ENCODE measurements at places on chromosomes 2 and 18.

GRCh38 chr2:99421469-99421868 is 68.3 kb downstream of the REV1 start:
- no peak for DNase-seq

DNA sequence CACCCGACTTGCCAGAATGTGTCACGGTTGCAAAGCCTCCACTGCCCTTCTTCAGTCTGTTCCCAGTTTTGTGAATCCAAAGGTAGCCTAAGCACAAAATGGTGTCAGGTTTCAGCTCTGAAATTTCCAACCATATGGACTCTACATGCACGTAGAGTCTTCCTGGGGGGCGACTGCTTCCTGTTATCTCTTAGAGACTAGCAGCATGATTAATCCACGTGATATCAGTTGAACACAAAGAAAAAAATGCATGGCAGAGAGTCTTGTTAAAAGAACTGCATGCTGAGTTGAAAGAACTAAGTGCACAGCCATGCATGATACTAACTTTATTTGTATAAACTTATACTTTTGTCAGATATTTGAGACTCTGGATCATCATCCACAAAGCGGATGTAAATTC is 404.4 kb downstream of the SOCS6 start:
- no peak for DNase-seq

- no peak for DNase-seq
Measured at GRCh38 chr2:6986912-6987361, 69.7 kb downstream of the RNF144A start.

DNA sequence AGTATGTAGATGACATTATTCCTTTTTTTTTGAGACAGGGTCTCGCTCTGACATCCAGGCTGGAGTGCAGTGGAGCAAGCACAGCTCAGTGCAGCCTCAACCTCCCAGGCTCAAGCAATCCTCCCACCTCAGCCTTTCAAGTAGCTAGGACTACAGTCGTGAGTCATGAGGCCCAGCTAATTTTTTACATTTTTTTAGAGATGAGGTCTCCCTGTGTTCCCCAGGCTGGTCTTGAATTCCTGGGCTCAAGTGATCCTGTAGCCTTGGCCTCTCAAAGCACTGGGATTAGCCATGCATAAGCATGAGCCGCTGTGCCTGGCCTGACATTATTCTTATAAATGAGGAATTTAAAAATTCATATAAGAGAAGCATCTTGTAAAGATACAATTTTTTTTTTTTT is 86.9 kb downstream of the FAM117B start:
- peak; percentile 43 for DNase-seq

DNA sequence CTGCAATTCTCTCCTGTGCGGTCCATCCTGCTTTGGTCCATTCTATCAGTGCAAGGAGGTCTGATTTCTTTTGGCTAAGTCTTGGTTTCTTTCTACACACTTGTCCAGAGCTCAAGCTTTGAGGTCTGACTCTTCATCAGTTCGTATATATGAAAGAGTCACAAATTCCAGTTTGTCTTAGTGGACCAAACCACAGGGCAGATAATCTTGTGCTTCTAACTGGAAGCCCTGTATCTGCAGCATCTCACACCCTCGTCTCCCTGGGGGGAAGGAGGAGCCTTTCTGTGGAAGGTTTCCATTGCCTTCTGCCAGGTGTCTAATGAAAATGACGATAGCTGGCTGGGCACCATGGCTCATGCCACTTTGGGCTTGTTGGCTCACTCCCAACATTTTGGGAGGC is 148.5 kb downstream of the SPP2 start:
- no peak for DNase-seq

GRCh38 chr2:46610021-46610420 is 130.7 kb downstream of the TMEM247 start:
- no peak for DNase-seq

DNA sequence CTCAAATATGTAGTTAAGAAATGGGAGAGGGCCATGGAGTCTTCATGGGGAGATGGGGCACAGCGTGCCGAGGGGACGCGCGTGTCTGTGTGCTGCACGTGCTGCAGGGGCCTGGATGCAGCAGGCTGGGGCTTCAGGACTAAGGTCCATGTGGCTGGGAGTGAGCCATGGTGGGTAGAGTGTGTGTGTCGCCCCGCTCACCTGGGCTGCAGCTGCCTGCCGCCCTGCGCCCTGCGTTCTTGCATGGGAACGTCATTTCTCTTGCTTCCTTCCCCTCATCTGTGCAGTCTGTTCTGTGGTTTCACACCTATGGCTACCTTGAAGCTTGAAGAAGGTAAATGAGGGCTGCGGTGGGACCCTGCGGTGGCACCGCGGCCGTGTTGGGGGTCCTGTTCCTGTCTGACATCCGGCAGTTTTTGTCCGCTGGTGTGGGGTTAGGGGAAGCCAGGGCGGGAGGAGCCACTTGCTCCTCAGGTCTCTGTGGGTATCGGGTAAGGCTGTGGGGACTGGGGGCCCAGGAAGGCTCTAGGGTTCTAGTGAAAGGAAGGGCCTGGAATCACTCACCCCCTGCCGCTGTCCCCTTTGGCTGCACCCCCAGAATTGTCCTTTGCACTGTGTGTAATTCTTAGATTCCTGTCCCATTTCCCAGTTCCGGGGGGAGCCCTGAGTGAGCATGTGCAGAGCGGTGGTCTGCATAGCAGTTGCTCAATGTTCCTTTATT is 54.1 kb upstream of the HS6ST1 start:
- no peak for DNase-seq

GRCh38 chr2:230950874-230951339 is 25.9 kb upstream of the GPR55 start:
- DNase-seq: no peak

- DNase-seq: peak; percentile 4
Measured at GRCh38 chr2:98892871-98893270, 43.2 kb downstream of the CRACDL start.

- peak; percentile 82 for DNase-seq
Measured at GRCh38 chr18:2570772-2571199, 519 bp downstream of the METTL4 start.

- DNase-seq: no peak
Measured at GRCh38 chr2:140604096-140604495, 1526.7 kb downstream of the LRP1B start.

- DNase-seq: no peak
Measured at GRCh38 chr2:196208915-196209314, 37.5 kb upstream of the STK17B start.

- peak; percentile 26 for DNase-seq
Measured at GRCh38 chr18:50009773-50010335, 185.1 kb downstream of the MYO5B start.

DNA sequence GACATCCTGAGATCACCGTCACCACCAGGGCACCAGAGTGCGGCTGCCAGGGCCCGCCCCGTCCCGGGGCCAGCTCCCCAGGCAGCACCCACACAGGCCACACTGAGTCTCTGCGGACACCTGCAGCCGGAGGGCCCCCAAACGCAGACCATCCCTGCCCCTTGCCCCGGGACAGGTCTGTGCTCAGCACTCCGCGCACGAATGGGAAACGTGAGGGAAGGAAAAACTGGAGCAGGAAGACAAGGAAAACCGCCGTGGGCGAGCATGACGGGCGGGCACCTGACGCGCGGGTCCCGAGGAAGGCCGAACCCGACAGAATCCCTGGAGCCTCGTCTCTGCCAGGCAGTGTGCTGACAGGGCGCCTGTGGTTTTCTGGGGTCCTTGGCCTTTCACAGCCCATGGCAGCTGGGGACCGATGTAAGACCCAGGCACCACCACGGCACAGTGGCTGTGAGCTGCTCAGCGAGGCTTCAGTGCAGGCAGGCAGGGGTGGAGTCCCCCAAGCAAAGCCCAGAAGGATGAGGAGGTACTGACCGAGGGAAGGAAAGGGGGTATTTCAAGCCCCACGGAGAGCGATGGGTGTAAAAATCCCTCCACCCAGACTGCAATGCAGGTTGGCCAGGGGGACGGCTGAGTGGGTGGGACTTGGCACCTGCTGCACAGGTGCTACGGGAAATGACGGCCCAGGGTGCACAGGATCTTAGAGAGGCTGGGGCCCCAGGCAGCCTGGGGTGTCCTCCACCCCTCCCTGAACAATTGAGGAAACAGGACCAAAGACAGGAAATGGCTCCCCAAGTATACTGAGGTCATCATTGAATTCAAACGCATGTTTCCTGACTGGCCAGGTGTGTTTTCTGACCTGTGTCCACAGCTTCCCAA is 59.0 kb downstream of the PXDN start:
- no peak for DNase-seq

All from adrenal gland (tissue), 19 donors.